CD4-positive, alpha-beta T cell treated with Interleukin-4 for 1 hour (primary cell): ENCODE measurements at places on chromosomes 6 and 20.

DNA sequence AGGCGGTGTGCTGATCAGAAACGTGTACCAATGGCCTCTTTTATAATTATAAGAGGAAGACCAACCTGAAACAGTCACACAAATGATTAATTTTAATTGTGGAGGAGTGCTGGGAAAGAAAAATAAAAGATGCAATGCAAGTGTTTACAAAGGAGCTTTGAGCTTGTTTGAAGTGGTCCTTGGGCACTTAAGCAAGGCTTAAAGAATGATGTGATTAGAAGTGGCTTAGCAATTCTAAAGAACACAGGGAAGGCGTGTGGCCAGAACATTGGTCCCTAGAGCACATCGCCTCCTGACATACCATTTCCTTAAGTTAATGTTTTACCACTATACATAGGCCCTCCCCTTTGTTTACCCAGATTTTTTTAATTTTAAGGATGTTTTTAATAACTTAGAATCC lies 26.1 kb downstream of the PTPN1 start:
- DNase-seq, result no peak

DNA sequence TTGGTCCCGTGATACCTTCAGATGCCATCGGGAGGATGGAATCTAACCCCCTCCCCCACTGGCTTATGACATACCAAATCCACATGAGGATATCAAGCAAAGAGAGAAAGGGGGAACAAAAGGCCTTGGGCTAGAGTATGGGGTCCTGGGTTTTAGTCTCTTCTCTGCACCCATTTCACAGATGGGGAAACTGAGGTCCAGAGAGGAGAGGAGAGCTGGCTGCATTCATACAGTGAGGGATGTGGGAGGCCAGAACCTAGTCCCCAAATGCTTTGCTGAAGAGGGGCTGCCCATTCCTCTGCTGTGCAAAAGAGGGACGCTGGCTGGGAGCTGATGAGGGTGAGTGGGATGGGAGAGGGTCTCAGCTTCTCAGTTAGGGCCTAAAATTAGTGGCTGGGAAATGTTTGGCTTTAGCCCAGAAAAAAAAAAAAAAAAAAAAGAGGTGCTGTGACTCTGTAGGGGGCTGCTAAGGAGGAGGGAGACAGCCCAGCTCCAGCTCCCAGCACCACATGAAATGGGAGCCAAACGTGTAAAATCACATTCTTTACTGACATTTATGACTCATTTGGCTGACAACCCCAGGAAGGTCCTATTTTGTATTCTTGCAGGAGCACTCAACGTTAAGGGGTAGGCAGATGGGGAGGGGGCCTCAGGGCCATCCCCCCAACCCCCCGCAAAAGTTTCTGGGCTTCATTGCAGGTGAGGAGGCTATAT lies 11.9 kb downstream of the XKR7 start:
- DNase-seq, result no peak

DNA sequence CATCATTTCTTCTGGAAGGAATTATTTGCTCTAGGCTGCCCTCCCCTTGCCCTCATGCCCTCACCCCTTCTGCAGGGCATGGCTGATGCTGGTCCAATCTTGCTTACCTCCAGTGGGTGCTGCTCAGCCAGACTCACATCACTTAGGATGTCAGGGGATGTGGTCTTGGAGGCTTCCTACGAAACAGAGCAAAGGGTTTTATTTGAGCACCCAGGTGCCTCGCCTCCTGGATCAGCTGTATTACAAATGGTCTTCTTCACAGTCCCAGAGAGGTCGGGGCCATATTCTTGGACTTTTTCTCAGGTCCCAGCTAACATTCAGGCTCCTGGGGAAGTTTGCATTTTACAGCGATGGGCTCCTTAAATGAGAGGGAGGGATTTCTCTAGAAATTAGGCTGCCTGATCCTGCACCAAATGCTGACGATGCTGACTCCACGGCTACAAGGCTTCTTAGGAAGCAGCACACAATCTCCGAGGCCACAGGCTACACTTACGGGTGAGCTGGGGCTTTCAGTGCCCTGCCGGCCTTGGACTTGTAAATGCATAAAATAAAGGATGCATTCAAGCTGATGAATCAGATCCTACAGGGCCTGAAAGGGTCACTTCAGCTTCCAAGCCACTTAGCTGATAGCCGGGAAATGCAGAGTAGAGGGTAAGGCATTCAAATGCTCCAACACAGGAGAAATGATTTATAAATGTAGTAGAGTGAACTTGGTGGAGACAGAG lies 159.8 kb upstream of the ECI2 start:
- no peak for DNase-seq

DNA sequence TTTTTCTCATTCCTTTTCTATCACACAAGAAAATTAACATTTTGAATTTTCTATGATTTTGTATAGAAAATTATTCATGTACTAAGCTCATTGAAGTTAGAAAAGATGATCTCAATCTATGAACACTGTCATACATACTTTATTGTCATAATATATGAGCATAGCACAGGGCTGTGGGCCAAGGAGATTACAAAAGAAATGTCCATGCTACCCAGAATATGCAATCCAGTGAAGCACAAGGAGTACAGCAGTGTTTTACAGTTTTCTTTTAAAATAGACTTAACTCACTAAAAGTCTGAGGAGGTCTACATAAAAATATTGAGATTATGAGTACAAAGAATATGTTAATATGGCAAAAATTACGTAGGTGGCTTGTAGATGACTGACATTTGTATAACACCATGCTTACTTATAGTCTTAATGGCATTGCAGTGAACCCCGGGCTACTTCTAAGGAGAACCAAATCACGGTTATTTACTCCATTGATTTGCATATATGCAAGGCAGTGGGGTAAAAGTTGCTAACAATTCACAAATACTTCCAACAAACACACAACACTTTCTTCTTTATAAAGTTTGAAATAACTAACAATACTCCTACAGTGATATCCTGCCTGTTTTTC lies 257.1 kb downstream of the BCKDHB start:
- no peak for DNase-seq

GRCh38 chr20:38883081-38883980 lies 42.9 kb upstream of the FAM83D start:
- DNase-seq, result no peak

DNA sequence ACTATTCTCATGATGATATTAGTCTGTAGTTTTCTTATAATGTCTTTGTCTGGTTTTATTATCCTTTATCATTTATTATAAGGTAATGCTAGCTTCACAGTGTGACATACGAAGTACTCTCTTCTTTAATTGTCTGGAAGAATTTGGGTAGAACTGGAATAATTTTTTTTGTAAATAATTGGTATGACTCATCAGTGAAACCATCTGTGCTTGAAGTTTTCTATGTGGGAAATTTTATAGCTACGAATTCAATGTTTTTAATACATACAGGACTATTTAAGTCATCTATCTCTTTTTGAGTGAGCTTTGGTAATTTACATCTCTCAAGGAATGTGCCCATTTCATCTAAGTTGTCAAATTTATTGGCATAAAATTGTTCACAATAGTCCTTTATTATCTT lies 86.3 kb downstream of the SOD2 start:
- no peak for DNase-seq

GRCh38 chr6:39048481-39049399 lies at the start of gene GLP1R:
GLP1R (plus strand) TSS chr6:39048781; CDS start chr6:39048841, 60 bp downstream.
- DNase-seq, result no peak
